ENCODE measurements at places on chromosomes 3 and 15. TPM values are rescaled to one million over a fixed set of nuclear protein-coding genes. Genes with fewer than 3 reads are reported as not detected.
A peak's percentile ranks its signal among the peaks of the same experiment; 100 is the strongest.

GRCh38 chr3:123750209-123750608 is 133.9 kb downstream of the MYLK start:
- no peak for DNase-seq

- DNase-seq, result no peak
Measured at GRCh38 chr3:135041601-135042000, 246.5 kb downstream of the EPHB1 start.

DNA sequence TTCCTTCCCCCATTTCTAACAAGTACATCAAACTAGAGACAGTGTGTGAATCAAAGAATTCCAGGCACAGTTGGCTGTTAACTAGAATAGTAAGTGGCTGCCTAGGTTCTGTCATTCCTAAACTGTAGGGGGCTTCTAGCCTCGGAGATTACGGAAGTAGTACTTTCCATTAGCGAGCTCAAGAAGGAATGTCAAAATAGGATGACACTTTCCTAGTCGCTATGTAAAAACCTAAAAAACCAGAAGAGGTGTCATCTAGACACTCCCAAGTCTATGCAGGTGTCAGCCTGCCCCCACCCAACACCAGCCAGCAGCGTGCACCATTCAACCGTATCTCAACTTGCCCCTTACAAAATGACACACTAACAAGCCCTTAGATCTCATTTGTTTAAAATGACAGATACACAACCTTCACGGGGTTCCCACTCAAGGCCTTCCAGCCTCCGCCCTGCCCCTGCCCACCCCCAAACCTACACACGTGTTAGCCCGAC is 874 bp downstream of the INO80 start:
- peak; percentile 20 for DNase-seq

GRCh38 chr3:43217633-43218032 is 68.7 kb upstream of the SNRK start:
- no peak for DNase-seq

DNA sequence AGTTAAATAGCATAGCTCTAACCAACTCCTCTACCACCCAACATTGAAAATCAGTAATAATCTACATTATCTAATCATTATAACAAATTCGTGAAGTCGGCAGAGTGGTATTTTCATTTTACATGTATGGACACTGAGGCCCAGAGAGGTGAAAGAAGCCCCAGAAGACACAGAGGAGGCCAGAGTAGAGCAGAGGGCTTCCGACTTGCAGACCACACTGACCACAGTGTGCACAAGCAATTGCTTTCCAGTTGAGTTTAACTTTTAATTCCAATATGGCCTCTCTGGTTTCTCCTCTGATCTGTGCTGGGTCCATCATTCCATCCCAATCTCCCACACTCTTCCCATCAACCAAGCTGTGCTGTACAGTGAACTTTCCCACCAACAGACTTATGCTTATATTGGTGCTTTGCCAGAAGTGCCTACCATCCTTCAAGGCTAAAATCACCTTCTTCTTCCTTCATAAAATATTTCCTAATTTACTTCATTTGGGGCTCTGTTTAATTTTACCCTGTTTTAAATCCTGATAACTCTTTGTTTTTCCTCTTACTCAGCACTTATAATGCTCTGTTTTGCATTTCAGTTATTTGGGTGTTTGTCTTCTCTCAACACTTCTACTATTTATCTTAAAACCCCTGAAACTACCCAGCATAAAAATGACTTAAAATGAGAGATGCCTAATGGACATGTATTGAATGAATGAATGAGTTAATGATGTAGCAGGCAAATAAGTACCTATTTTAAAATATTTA is 81.8 kb upstream of the TNFSF10 start:
- DNase-seq, result no peak

The CHL1 gene
- total RNA-seq, result 11.3 TPM

The ROBO2 gene
- not detected for total RNA-seq

The SSUH2 gene
- total RNA-seq, result not detected

The TLR9 gene
- not detected for total RNA-seq

The ST8SIA2 gene
- not detected for total RNA-seq

The ZNF774 gene
- total RNA-seq, result 0.27 TPM

Measured in G401 (cell line).